ENCODE measurements at places on chromosomes 7 and 10.

DNA sequence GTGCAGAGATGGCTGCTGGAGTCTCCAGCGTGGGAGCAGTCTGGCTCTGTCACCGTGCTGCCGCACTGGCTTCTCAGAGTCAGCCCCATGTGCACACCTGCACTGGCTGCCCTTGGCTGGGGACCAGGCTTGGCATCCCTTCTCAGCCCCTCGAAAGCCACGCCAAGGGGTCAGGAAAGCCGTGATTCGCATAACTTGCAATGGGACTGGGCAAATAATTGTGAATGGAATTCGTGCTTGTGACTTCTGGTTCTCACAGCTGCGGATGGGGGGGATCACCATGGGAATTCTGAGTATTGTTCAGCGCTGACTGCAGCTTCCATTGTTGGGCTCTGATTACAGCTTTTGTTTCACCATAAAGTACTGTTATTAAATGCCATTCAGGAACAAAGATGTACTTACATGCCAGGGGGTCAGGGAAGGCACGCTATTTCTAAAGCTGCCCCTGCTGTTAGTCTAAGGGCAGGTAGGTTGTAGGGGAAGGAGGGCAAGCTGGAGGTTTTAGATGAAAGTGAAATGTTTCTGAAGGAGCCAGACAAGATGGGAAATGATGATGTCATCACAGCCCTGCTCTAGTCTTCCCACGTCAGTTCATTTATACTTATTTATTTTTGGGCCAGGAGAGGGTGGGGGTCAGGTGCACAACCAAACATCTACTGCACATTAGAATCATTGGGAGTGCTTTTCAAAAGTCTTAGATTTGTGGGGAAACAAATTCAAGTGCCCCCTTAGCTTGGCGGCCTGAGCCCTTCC is 5.8 kb upstream of the PLEKHA1 start:
- DNase-seq, result no peak

DNA sequence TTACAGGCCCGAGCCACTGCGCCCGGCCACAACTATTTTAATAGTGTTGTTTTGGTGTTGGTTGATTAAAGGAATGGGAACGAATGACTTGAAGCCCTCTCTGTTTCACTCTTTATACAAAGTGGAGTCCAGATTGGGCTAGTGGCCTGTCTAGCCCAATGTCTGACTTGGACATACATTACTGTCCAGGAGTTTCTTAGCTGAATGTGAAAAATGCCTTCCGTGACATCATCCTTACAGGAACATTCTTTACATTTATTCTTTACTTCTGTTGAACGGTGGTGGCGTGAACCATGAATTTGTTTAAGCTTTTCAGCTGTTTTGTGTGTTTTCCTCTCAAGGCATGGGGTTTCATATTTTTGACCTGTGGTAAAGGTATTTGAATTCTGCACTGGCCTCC is 67.9 kb downstream of the DAGLB start:
- DNase-seq, result no peak

- no peak for DNase-seq
Measured at GRCh38 chr7:106887421-106887820, 22.3 kb downstream of the PIK3CG start.

- no peak for DNase-seq
Measured at GRCh38 chr10:11931038-11931437, 107.9 kb downstream of the PROSER2 start.

DNA sequence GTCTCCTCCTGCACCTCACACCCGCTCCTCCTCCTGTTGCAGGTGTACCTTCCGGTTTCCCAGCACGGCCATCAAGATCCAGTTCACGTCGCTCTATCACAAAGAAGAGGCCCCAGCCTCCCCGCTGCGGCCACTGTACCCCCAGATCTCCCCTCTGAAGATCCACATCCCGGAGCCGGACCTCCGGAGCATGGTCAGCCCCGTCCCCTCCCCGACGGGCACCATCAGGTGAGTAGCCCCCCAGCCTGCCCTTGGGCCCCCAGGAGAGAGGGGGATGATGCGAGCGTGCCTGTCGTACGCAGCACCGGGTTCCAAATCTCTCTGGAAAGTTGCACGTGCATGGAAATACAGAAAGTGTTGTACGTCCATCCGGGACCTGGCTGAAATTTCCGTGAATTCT is 34.6 kb upstream of the AP5Z1 start:
- DNase-seq, result no peak

- DNase-seq, result no peak
Measured at GRCh38 chr7:37832194-37832593, 16.2 kb upstream of the NME8 start.

GRCh38 chr7:74344132-74344496 is 54.9 kb downstream of the CLIP2 start:
- DNase-seq, result no peak

DNA sequence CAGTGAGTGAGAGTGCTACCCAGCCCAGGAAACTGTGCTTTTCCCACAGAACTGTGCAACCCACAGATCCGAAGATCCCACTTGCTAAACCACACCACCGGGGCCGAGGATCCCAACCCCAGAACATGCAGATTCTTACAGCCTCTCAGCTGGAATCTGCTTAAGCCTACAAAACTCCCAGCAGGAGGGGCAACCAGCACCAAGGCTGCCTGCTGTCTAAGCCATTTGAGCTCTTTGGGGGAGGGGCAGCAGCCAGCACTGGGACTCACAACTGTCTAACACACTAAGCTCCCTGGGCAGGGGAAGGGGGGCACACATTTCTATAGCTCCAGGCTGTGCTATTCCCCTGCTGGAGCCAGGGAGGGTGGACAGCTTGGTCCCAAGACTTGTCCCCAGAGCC is 529.9 kb downstream of the XPNPEP1 start:
- DNase-seq, result no peak

- DNase-seq, result no peak
Measured at GRCh38 chr10:52635651-52636050, 136.9 kb downstream of the MBL2 start.

GRCh38 chr7:36360244-36360643 is 29.4 kb upstream of the ANLN start:
- no peak for DNase-seq

GRCh38 chr10:57314046-57314445 is 953.0 kb upstream of the ZWINT start:
- DNase-seq, result no peak
